ENCODE measurements at places on chromosomes 1 and 21.

DNA sequence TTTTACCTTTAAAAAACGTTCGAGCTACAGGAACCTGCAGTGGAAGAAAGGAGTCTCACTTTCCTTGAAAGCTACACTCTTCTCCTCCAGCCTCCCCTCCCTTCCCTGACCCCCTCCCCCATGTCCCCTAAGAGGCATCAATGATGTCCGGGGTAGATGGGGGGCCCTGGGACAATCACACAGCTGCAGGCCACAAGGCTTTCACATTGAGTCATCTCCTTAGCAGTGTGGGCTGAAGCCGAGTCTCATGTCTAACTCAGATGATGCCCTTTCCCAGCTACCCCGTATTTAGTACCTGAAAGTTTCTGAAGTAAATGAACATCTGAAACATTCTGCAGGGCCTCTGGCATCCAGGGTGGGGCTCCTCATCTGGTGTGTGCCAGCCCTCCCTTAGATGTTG lies 6.3 kb upstream of the GPR25 start:
- no peak for DNase-seq

GRCh38 chr1:55215194-55216021 lies at the start of gene USP24:
USP24 (minus strand) TSS chr1:55215364; CDS start chr1:55215113, 251 bp downstream.
- DNase-seq, result peak; percentile 55

- DNase-seq, result no peak
Measured at GRCh38 chr1:15410884-15411245, 1.2 kb downstream of the EFHD2 start.

DNA sequence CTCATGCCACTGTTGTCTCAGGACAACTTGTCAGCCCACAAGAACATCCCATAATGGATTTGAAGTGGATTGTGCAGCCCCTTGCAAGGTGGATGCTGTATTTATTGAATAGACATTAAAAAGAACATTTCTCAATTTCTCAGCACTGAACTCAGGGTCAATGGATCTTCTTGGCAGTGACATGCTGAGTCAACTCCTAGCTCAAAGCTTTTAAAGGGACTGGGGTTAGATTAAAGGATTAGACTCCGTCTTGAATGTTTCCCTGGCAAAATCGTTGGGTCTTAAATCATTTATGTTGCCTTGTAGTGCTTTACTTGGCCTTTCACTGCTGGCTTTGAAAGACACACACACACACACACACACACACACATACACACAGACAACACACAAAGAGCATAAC lies 221.6 kb upstream of the PBX1 start:
- no peak for DNase-seq

DNA sequence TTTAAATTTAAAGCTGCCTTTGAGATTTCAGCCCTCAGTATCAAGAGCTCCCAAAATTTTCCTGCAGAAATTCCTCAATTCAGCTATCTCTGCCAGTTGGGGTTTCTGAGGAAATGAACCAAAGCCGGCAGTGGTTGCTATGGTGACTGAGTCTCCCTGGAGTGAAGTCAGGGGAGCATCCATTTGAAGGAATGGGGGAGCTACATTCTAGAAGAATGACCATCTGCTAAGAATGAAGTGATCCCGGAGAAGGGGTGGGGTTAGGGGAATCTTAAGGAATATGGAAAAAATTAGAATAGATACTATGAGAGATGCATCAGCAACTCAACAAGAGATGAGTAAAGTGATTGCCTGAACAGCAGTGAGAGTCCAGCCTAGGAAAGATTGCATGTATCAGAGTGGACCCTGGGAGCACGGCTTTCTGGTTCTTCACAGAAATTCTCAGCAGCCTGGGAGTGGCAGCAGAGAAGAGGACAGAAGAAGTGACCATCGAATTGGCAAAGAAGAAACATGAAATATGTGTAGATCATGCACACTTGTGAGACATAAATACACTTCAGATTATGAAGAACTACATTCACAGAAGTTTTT lies 94.7 kb downstream of the CHD1L start:
- peak; percentile 32 for DNase-seq

DNA sequence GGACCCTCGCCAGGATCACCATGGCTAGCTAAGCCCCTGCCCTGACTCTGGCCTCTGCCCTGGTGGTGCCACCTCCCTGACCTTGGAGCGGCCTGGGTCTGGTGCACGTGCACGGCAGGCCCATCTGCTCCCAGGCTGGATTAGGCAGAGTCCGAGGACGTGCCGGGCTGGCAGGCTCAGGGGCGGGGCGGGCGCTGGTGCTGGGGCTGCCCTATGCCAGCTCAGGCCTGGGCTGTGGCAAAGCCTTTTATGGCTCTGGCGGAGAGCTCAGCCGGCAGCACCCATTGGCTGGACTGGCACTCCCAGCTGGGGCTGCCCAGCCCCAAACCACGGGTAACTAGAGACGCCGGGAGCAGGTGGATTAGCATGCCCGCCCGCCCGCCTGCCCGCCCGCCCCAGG lies 17.1 kb upstream of the EDN2 start:
- no peak for DNase-seq

DNA sequence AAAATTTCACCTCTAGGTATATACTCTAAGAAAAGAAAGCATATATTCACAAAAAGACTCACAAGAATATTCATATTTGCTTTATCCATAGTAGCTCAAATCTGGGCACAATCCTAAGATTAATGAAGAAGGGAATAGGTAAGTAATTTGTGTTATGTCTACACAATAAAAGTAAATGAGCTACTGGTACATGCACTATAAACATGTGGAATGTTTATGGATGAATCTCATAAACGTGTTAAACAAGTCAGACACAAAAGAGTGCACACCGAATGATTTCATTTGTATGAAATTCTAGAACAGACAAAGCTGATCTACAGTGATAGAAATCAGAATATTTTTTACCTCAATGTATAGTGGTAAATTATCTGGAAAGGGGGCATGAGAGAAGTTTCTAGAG lies 115.3 kb upstream of the B3GALT2 start:
- DNase-seq, result no peak

DNA sequence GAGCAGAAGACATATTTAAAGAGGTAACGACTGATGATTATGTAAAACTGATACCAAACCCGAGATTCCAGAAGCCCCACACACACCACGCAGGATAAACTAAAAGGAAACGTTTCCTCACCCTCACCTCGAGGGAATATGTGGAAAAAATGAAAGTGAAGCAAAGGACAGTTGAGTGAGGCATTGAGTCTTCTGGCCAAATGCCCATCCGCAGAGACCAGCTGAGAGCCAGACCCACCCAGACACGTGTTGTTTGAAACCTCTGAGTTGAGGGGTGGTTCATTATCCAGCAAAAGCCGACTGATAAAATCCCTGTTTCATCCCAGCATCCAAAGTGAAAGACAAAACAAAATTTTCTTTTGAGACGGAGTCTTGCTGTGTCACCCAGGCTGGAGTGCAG lies 29.6 kb upstream of the PCBP3 start:
- no peak for DNase-seq

DNA sequence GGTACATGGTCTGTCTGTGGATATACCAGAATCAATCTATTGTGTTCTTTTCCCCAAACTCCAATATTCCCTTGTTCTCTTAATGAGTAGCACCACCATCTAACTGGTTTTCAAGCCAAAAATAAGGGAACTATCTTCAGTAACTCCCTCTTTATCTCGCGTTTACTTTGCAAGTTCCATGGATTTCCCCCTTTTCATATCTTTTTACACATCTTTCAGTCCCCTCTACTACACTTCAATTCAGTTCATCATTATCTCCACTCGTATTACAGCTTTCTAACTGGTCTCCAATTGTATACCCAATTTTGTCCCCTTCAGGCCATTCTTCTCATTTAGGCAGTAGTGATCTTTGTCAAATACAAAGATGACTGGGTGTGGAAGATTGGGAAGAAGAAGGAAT lies 4.1 kb upstream of the TMCO1 start:
- no peak for DNase-seq

GRCh38 chr1:61266738-61267137 lies 184.4 kb downstream of the NFIA start:
- no peak for DNase-seq

- peak; percentile 11 for DNase-seq
Measured at GRCh38 chr1:228937851-228938536, 202.7 kb downstream of the RHOU start.

GRCh38 chr1:151326619-151327222 lies 495 bp downstream of the PI4KB start:
- DNase-seq, result no peak

- DNase-seq, result peak; percentile 63
Measured at GRCh38 chr21:42171091-42172053, 47.6 kb upstream of the ABCG1 start.

DNA sequence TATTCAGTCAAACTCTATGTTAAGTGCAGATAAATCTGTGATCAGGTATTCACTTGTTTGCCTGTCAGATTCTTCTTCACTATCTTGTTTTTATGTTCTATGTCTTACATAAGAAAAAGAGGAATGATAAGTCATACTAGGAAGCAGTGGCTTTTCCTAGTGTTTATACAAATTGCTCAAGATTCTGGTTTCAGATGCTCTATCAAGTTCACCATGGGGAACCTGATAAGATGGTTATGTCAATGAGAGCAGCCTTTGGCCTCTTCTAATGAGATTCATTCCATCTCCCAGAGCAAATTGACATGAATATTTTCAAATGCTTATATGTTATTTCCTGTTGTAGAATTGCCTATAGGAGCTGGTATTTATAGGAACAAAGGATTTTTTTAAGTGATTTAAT lies 218.8 kb upstream of the TMPRSS15 start:
- no peak for DNase-seq

GRCh38 chr1:27267153-27267552 lies 32.7 kb downstream of the WDTC1 start:
- DNase-seq, result no peak

GRCh38 chr1:153801028-153801625 lies 25.9 kb downstream of the SLC27A3 start:
- DNase-seq, result no peak

- no peak for DNase-seq
Measured at GRCh38 chr1:40078512-40079333, 18.3 kb downstream of the PPT1 start.

DNA sequence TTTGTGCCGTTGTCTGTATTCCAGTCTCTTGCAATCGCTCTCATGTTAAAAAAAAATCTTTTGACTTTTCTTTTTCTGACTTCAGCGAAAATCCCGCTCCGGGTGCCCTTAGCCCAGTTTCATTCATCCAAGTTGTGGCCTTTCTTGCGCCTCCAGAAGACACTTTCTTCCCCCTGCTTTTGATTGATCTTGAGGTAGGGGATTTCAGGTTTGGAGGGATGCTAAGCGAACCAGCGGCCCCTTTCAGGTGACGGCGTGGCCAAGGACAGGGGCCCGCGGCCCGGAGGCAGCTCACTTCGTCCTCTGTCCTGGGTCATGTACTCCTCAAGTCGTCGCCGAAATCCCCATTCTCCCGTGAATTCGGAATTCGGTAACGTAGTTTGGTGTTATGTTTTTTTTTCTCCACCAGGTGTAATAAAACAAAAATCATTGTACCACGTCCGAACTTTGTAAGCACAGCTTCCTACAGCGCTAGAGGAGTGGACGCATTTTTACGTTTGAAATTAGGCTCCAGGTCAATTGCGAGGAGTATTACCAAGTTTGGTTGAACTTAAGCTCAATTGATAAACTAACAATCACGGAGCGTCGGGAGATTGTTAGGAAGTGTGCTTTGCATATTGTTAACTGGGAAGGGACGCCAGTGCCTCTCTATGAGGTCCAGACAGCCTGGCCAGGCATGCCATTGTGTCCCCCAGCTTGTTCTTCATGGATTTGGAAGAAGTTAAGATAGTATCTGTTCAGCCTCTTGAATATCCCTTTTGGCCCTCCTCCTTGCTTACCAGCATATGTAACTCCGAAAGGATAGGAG lies 1.1 kb downstream of the MRPS6 start:
- peak; percentile 67 for DNase-seq

DNA sequence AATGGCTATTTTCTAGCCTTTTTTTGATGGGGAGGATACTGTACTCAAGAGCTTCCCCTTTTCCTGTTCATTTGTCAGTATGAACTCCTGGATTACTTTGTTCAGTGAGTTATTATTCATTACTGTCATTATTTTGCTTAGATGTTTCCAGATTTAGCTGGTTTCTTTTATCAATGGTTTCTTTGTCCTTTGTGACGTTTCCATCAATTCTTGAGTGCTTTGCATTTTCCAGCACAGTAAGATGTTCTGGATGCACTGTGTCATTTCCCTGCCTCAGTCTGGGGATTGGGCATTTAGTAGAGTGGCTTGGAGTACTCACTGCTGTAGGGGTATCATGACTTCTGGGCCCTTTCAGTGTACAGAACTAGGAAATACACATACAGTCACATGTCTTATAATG lies 34.2 kb downstream of the MRPS6 start:
- DNase-seq, result no peak

DNA sequence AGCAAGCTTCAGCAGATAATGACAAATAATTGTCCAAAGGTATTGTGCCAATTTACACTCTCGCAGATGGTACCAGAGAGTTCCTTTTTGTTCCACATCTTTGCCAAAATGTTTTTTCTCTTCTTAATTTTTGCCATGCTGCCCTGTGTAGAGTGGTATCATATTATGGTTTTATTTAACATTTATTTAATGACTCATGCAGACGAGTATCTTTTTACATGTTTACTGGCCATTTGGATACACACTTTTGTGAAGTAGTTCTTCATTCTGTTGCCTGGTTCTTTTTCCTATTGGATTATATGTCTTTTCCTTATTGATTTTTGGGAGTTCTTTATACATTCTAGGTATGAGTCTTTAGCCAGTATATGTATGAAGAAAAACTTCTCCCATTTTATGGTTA lies 151.1 kb downstream of the PCNX2 start:
- DNase-seq, result no peak

- DNase-seq, result no peak
Measured at GRCh38 chr1:66648901-66649595, 103.2 kb upstream of the DYNLT5 start.

GRCh38 chr1:102586022-102586421 lies 522.3 kb downstream of the COL11A1 start:
- no peak for DNase-seq

- DNase-seq, result no peak
Measured at GRCh38 chr1:37477198-37477931, 3.0 kb downstream of the ZC3H12A start.

- no peak for DNase-seq
Measured at GRCh38 chr1:4586611-4587160, 67.7 kb upstream of the AJAP1 start.

DNA sequence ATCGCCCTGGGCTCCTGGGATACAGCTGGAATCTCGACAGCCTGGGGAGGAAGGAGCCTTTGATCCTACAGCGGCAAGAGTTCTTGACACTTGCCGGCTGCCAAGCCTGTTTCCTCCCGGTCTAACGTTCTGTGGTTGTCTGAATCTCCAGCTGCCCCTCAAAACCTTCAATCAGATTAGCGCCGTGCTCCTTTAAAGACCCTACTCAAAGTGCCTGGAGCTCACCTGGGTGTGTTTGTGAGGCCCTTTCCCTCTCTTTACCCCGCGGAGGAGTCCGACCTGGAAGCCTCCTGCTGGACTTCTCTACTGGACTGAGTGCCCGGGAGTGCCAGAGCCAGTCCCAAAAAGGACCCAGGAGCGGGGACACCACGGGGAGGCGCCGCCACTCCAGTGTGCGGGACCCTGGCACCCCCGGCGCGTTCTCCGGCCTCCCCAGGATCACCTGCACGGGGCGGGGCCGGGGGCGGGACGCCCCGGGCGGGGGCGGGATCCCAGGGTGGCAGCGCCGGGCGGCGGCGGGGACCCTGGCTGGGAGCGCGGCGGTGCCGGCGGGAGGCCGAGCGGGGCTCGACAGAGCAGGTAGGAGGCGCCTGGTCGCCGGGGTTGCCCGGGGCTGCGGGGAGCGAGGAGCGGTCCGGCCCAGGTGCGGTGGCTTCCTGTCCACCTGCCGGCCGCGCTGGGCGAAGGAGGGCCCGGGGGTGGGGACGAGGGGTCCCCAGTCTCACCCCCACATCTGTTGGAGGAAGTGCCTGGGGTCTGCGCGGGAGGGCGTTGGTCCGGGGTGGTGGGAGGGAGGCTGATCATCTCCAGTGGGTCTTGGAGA lies at the start of gene NCMAP:
NCMAP (plus strand) TSS at position 497 of the 823 bp plus-strand sequence. CDS start 39,344 bp downstream, outside the sequence.
- DNase-seq, result no peak

GRCh38 chr21:38352536-38353219 lies 95.9 kb downstream of the KCNJ15 start:
- DNase-seq, result peak; percentile 88
